Activated gamma-delta T cell treated with Interleukin-2 at 50 U/mL for 16 hours (primary cell): ENCODE measurements at places on chromosomes 12 and 14.

DNA sequence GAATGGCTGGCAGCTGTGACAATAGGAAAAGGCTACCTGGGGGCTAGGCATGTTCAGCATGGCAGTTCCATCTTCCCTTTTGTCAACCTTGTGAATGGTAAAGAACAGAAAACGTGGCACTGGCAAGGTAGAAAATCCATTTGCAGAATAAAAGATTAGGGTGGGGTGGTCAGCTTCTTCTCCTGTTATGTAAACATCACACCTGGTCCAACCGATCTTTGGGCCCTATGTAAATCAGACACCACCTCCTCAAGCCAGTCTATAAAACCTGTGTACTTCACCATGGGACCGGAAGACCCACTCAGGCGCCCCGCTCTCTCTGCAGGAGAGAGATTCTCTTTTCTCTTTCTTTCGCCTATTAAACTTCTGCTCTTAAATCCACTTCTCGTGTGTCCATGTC, 19.6 kb upstream of the TMEM30B start:
- DNase-seq, result no peak

DNA sequence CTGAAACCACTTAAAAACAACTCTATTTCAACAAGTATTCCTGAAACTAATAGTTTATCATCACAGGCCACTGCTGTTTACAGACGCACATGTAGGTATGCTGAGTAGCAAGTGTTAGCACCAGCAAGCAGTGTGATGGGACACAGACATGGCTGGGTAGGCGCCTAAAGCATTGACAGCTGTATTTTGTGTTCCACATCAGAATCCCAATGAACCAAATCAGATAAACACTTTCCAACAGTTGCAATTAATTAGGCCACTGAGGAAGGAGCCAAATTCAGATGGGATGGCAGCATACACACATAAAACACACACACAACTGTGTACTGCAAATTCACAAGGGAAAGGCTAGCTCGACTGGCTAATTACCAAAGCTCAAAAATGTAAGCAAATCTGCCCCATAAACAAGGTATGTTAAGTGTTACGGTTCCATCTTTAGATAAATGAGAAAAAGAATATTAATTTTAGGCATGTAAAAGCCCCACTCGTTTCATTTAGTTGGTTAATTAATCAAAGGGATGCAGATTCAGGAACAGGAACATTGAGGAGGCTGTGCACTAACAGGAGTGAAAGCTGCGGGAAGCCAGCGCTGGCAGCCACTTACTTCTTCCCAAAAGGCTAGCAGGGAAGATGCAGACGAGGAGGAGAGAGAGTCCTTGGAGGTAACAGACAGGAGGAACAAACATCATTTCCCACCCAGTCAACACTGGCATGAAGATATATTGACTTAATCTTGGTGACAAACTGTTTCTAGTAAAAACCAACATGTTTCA, 33.4 kb downstream of the AMN start:
- no peak for DNase-seq

GRCh38 chr14:33035416-33036194, 96.9 kb downstream of the NPAS3 start:
- no peak for DNase-seq

GRCh38 chr14:65237941-65238340, 135.6 kb upstream of the MAX start:
- DNase-seq, result no peak

GRCh38 chr14:89902881-89903280, 51.6 kb downstream of the EFCAB11 start:
- no peak for DNase-seq

DNA sequence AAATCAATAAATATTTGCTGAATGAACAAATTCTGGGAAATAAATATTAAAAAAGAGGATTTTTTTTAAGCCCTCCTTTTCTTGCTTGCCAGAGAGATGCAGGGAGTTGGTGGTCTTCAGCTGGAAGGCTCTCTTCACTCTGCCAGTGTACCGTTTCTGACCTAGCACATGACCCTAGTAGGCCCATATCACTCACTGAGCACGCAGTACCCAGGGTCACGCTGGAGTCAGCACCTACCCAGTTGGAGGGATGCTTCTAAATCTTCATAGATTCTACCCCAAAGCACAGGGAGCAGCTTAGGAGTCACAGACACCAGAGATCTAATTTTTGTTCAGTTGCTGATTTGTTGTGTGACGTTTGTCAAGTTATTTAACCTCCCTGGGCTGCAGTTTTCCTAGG, 195.4 kb upstream of the TBX3 start:
- DNase-seq, result no peak

DNA sequence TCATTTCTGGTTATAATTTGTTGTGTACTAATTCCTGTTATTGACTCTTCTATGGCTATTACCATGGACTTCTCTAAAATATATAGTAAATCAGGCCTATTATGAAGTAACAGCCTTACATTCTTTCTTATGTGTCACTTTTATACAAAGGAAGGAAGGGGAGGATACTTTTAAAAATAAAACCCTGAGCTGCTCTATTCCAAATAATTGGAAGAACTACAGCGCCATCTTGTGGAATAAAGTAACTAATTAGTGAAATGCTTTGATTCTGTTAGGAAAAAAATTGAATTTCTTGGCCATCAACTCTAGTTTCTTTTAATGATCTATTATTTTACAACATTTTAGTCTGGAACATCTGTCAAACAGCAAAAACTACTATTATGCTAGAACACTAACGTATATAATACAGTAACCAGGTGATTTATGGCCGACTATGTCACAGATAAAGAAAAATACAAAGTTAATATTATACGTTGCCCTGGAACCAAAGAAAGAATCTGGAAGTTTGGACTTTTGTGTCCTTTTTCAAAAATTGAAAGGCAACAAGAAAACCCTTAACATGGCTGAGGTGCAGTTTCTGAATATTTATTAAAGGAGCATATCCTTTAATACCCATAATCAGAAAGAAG, 55.0 kb upstream of the NELL2 start:
- DNase-seq, result no peak

- DNase-seq, result no peak
Measured at GRCh38 chr14:104931771-104932675, 7.3 kb downstream of the PLD4 start.

GRCh38 chr14:103116636-103117035, 6.6 kb upstream of the TNFAIP2 start:
- no peak for DNase-seq

GRCh38 chr12:51972422-51972812, 20.9 kb downstream of the ACVR1B start:
- DNase-seq, result no peak

DNA sequence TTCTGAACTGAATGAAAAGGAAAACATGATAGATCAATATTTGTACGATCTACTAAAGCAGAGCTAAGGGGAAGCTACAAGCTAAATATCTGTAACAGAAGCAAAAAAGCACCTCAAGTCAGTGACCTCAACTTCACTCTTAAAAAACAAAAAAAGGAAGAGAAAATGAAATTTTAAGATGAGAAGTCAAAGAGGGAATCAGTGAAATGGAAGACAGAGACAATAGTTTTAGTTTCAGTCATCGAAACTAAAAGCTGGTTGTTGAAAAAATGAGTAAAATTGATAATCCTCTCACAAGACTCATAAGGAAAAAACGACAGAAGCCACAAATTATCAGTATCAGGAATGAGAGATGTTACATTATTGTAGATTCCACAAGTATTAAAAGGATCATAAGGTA, 11.9 kb upstream of the SLC2A13 start:
- no peak for DNase-seq

GRCh38 chr14:65631040-65631439, 218.5 kb downstream of the FUT8 start:
- no peak for DNase-seq

DNA sequence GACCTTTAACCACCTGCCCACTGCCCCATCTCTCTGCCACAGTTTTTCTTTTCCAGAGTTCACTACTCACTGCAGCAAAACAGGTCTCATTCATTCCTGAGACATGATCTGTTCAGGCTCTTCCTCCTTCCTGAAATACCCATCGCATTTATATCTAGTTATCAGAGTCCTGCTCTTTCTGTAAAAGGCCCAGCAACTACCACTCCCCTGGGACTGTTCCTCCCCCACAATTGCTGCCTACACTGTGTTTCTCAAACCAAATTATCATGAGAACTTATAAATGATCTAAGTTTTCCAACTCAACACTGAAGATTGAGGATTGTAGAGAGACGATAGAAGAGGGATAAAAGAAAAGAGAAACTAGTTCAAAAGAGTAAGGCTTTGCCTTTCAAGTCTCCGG, 40.8 kb upstream of the EPS8 start:
- DNase-seq, result no peak

DNA sequence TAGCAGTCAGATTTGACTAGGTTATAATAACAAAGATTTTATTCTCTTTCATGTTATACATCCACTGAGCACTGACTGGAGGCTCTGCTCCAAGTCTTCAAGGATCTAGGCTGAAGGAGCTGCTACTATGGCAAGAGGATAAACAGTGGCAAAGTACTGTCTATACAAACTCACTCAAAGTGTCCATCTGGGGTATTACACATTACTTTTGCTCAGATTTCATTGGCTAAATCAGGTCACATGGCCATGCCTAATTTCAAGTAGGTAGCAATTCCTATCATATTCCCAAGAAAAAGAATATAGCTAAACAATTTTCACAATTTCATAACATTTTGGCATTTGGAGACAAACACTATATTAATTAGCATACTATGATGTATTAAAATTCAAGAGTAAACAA, 40.9 kb downstream of the CDK17 start:
- no peak for DNase-seq
